ENCODE measurements at places on chromosomes 11 and 22.

DNA sequence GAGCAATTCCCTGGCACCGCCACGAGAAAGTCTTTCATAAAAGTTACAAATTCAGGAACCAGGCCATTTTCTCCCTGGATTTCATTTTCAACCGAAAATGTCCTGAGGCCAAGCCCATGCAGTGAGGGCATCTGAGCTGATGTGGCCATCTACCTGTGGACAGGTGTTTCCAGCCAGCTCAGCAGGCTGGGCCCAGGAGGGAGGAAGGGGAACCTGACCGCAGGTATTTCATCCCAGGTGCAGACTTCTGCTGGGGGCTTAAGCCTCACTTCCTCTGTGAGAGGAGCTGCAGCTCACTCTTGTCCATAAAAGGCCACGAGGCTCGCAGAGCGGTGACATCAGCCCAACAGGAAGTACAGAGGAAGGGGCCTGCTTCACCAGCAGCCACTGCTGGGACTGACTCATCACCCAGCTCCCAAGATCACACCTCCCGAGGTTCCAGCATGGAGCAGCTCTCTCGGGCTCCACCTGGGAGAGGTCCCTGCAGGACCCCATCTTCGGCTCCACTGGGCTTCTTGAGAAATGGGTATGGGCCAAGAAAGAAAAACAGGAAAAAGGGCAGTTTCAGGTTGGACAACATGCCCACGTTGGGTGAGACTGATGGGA lies 56.4 kb downstream of the MYH9 start:
- DNase-seq: peak; percentile 93

DNA sequence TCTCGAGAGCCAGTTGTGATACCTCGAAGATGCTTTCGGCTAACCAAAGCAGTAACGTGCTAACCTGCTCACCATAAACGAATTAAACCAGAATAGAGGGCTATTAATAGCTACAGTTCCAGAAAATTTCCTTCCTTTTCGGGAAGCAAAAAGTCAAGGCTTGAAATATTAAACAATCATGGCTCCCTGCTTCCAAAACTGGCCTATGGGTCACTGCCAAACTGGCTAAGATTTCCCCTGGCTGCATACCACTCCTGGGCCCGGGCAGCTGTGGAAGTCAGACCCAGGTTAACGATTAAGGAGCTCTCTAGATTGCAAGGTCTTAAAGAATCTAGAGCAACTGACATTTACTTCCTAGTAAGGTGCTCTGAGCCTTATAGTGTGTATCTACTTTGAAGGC lies 1.7 kb downstream of the AMOTL1 start:
- DNase-seq: no peak

- no peak for DNase-seq
These were observed 4.5 kb upstream of the TMA7B start for GRCh38 chr22:39955675-39956074.

GRCh38 chr11:10561043-10561818 lies 7.2 kb downstream of the LYVE1 start:
- DNase-seq: no peak

DNA sequence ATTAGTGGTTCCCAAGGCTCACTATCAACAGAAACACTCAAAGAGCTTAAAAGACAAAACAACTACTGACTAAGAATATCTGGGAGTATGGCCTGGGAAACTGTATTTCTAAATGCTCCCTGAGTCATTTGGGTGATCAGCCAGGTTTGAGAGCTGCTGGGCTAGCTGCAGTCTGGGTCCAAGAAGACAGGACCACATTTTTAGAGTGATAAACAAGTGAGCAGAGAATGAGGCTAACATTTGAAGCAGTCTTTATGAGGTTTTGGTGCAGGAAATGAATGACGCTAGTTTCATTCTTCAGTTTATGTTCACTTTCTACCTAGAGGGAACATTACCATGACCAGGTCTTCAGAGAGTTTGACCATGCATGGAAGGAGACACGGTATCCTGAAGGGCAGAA lies 97.7 kb downstream of the TEAD1 start:
- DNase-seq: peak; percentile 3

- no peak for DNase-seq
These were observed 428.7 kb upstream of the LUZP2 start for GRCh38 chr11:24068197-24068596.

GRCh38 chr11:82523141-82523540 lies 210.5 kb downstream of the FAM181B start:
- DNase-seq: no peak

- DNase-seq: no peak
These were observed 9.4 kb upstream of the SLC25A1 start for GRCh38 chr22:19187716-19188563.

DNA sequence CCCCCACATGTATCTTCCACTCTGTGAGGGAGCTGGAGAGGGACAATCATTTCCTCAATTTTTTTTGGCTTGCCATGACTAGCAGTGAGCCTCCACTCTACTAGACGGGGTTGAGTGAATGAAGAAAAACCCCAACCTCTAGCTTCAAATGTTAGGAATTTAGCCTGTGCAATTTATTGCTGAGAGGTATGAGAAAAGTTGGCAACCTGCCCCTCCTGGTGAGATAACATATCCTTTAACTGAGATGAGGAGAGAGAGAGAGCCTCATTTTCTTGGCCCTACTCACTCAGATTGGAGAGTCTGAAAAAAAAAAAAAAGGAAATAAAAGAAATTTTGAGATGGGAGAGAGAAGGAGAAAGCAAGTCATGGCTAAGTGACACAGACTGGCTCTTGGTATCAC lies 218.2 kb upstream of the CARD18 start:
- DNase-seq: no peak

DNA sequence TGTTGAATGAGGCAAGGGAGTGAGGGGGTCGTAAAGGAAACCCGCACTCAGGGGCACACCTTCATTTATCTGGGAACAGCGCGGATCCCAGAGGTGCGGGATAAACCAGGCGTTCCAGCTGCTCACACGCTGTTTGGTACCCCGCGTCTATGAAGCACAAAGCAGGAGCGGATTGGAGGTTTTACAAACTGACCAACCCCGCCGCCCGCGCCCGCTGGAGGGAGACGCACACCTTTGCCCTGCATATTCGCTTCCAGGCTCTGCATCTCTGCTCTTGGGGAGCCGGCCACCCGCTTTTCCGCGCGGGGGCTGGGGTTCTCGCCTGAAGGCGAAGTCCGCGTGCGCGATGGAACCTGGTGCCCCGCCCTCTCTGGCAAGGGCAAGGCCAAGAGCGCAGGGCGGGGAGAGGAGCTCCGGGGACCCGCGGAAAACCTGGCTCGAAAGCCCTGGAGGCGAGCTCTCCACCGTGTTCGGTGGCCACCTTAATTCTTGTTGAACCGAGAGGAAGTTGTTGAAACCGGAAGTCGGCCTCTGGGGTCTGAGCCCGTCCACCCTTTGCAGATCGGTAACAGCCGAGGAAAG lies 6.8 kb upstream of the ALX4 start:
- no peak for DNase-seq

GRCh38 chr11:3196161-3197043 lies 22.2 kb downstream of the MRGPRG start:
- DNase-seq: no peak

DNA sequence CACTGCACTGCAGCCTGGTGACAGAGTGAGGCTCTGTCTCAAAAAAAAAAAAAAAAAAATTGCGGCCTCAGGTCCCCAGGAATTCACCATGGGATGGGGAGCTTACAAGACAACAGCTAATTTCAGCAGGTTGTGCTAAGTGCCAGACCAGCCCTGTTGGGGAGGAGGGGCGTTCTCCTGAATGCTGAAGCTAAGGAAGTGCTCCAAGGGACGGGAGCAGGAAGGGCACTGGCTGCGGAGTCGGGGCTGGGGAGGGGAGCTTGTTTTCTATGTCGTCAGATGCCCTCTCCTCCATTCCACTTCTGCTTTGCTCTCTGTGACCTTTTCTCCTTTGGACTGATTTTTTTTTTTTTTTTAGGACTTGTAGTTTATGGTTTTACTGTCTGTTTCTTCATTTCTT lies 4.5 kb downstream of the ADAMTS15 start:
- DNase-seq: no peak

GRCh38 chr11:126053415-126054286 lies 9.0 kb downstream of the CDON start:
- no peak for DNase-seq

DNA sequence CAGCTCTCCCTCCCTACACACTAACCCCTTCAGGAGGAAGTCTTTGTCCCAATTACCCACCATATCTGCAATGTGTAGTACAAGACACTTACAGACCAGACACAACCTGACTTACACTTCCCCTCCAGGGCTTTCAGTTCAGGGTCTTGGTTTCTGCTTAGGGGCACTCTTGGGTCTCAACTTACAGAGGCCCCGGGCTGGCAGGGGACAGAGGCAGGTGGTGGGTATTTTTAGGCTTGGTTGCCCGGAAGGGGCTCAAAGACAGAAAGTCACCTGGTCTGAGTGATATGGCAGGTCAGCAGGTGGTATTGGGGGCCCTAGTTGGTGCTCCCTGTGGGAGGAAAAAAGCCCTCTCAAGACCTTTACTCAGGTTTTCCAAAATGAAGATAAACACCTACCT lies 3.4 kb upstream of the TMEM184B start:
- no peak for DNase-seq

GRCh38 chr22:20211997-20212753 lies 55.9 kb downstream of the RTN4R start:
- DNase-seq: no peak

GRCh38 chr11:119318240-119319135 lies 1.6 kb upstream of the MCAM start:
- DNase-seq: peak; percentile 71

Measured in activated CD4-positive, alpha-beta T cell treated with anti-CD3 and anti-CD28 coated beads, Interleukin-2, Interleukin-6, amounts not matched to agents 100 ng/mL and 50 ng/mL, durations not matched to agents 16 hours and 8 hours (primary cell).